ENCODE measurements at places on chromosomes 2 and 18.

- no peak for DNase-seq
Measured at GRCh38 chr2:13193900-13194299, 477.2 kb downstream of the TRIB2 start.

DNA sequence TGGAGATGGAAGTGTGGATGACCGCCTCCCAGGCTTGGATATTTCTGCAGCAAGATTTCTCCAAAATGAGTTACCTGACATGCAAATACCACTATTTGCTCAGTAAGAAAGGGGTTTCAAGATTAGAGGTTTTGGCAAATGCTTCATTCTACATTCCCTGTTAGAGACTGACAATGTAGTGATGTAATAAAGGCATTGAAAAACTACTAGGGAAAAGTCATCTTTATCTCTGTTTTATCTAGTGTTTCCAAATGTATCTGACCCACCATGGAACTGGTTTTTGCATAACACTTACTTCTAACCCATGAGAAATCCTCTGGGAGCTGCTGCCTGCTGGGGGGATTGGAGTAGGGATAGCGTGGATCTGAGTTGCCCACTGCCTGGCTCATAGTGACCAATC is 33.0 kb upstream of the NTSR2 start:
- DNase-seq = no peak

- no peak for DNase-seq
Measured at GRCh38 chr2:179726461-179727180, 134.8 kb downstream of the ZNF385B start.

DNA sequence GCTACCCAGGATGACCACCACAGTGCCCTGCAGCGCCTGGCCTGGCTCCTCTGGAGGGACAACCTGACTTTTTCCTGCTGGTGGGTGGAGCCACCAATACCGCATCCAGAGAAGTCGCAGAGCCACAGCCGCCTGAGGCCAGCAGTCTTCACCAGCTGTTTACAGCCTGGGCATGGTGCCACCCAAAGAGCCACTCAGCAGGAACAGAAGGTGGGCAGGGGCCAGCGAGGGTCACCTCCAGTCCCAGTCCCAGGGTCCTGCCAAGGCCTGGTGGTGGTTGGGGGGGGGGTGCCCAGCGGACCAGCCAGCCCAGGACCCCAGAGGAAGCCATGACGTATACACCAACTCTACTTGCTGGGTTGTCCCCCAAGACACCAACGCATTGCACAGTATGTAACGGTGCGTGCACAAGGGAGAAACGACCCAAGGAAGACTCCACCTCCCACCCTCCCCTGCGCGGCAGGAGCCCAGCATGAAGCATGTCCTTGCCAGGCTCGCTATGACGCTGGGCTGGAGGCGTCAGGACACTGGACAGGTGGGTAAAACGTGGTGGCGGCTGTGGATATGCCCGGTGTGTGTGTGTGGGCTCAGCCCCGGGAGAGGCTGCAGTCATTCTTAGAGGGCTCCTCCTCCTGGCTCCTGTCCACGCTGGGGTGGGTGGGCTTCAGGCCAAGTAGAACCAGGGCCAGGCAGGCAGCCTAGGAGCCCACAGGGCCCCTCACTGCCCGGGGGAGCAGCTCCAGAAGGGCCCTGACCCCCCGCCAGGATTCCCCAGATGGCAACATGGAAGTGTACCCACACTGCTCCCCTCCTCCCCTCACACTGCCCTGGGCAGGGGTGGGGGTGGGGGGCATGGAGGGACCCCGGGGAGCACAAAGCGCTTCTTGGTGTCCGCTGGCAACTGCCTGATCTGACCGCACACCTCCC is 49.3 kb downstream of the HS6ST1 start:
- no peak for DNase-seq

DNA sequence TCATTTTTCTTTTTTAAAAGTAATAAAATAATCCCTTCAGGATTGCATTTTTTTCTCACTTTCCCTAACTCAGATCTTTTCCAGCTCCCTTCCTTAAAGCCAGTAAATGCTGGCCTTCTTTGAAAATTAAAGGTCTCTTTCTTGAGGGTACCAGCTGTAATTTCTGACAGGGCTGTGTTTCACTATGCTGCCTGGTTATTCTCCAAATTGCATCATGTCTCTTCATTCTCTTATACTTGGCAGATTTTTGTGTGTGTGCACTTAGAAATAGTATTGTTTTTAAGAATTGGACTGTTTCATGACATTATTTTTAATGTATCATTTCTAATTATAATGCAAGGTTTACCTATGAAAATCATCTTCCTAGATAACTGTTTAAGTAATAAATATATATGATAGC is 72.0 kb upstream of the EPB41L5 start:
- DNase-seq = no peak

DNA sequence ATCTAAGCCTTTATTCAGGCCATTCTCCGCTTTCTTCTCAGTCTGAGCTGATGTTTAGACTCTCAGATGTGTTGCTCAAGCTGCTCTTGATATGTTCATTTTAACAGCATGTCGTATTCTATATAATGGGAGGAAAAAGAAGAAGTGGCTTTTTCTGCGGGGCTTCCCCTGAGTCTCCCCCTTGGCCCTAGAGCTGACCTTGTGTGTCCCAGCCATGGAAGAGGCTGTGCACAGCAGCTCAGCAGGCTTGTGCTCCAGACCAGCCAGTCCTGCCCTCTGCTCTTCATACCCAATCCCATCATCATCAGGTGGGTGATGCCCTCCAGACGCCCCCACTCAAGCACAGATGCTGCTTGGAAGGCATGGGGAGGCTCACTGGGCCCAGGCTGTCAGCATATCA is 155.1 kb upstream of the CELF4 start:
- DNase-seq = no peak

GRCh38 chr2:163407296-163407695 is 328.5 kb downstream of the FIGN start:
- no peak for DNase-seq

- DNase-seq = no peak
Measured at GRCh38 chr2:85804583-85804982, 50.8 kb downstream of the ATOH8 start.

GRCh38 chr2:173355866-173356508 is 1.3 kb downstream of the CDCA7 start:
- no peak for DNase-seq

- no peak for DNase-seq
Measured at GRCh38 chr2:144364944-144365738, 154.8 kb downstream of the ZEB2 start.

GRCh38 chr2:120624061-120624737 is 111.5 kb upstream of the GLI2 start:
- no peak for DNase-seq

DNA sequence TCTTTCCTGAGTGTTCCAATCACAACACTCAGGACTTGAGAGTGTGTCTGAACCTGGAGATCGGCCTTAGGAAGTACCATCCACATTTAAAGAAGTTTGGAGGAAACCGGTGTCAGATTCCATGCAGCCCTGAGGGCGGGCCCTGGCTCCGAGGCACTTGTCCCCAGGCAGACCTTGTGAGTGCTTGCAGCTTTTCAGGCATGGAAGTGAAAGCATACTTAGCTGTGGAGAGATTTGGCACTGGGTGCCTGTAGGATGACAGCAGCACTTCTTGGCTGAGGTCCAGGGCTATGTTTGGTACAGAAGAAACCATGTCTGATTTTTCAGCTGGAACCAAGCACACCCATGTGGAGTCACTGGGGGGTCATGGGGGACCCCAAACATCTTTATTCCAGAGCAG is 230.8 kb downstream of the SEPTIN10 start:
- DNase-seq = no peak

GRCh38 chr2:39937621-39938020 is 158.6 kb upstream of the THUMPD2 start:
- no peak for DNase-seq

- no peak for DNase-seq
Measured at GRCh38 chr2:26480566-26481423, 2.9 kb upstream of the OTOF start.

GRCh38 chr2:171566753-171567152 is 44.5 kb downstream of the CYBRD1 start:
- DNase-seq = no peak

GRCh38 chr2:39954346-39954745 is 175.3 kb upstream of the THUMPD2 start:
- DNase-seq = no peak

DNA sequence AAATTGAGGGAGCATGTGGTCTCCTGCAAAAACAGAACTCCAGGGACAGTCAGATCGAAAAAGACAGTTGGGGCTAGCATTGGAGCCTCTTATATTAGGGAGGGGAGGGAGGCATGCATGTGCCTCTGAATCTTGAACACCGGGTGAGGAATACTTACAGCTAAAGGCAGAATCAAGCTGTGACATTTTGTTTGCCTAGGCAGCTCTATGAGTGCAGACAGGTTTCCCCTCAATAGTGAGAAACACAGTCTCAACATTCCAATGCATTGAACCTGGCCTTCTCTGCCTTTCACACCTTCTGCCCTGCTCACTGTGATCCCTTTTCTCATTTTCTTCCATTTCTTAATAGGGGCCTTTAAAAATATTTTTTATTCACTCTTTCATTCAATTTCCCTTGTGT is 140.4 kb downstream of the THSD7B start:
- DNase-seq = no peak

- DNase-seq = no peak
Measured at GRCh38 chr2:197675711-197676188, 363 bp upstream of the RFTN2 start.

- no peak for DNase-seq
Measured at GRCh38 chr2:135825550-135826176, 11.3 kb downstream of the LCT start.

- DNase-seq = no peak
Measured at GRCh38 chr2:67083951-67084350, 313.2 kb upstream of the ETAA1 start.

DNA sequence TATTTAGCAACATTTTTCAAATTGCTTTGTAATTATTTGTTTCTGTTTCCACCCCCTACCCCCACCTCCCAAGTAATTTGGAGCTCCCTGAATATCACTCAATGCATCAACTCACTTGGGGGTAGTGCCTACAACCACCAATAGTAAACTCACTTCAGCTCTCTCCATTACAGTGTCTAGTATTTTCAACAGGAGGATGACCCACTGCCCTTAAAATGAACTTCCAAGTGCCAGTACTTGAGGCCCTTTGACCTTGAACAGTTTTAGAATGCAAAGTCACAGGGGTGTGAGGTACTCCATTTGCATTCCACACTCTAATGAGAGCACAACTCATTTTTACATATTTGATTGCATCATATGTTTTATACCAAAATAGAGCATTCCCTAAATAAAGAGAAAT is 523.0 kb downstream of the ERBB4 start:
- DNase-seq = no peak

GRCh38 chr18:13546638-13547037 is 179.7 kb downstream of the FAM210A start:
- DNase-seq = no peak

GRCh38 chr2:48993576-48993975 is 160.7 kb downstream of the FSHR start:
- DNase-seq = no peak
